ENCODE measurements at places on chromosomes 4 and X.
A peak's percentile ranks its signal among the peaks of the same experiment; 100 is the strongest.

- no peak for DNase-seq
Observed at GRCh38 chr4:76498550-76498949, 63.5 kb downstream of the SHROOM3 start.

DNA sequence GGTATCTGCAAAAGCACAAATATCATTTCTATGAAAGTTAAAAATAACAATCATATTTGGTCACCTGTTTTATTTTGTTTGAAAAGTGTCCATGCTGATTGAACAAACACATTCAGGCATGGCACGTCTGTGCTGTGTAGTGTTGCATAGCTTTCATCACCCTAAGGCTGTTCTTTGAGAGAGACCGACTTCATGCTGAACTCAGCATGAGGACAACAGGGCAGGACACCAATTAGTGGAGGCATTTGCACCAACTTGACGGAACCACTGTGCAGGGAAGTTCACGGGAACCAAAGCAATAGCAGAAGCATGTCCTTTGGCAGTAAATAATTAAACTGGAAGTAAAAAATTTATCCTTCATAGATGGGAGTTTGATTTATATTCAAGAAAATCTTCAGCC is 158.4 kb upstream of the SLC7A11 start:
- DNase-seq = no peak

DNA sequence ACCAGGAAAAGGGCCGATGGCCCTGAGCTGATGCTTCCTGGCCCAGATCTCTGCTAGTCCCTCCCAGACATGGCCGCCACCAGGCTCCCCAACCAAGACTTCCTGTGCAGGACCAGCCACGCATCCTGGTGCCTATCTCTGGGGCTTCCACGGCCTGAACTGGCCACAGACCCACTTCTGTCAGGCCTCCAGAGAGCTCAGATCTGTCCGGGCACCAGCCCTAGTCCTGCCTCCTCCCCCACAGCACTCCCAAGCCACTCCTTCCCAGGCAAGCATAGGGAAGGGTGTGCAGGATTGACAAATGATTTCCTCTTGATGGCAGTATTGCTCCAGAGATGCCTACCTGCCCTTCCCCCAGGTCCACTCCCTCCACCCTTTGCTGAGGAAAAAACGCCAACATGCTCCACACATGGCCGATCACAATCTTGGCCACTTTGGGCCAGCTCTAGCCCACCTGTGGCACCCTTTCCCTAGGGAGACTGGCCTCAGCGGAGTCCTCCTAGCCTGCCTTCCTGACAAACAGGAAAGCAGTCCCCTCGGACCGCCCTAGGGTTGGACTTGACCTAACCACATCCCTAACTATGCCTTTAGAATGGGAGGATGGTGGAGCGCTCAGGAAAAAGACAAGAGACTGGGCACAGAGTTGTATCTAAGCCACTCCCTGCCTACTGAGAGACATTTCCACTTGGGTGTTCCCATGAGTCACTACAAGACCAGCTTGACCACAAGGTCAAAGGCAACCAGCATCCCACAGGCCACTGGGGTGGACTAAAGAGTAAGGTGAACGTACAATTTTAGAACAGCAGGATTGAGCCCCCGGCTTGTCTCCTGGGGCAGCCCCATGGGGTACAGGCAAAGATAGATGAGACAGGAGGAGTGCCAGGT is 277.5 kb upstream of the AGTR2 start:
- DNase-seq = no peak

- peak; percentile 12 for DNase-seq
Observed at GRCh38 chr4:47667552-47667951, 170.3 kb downstream of the CORIN start.

GRCh38 chr4:22780317-22780716 is 87.6 kb downstream of the GBA3 start:
- no peak for DNase-seq

- no peak for DNase-seq
Observed at GRCh38 chr4:18695733-18696527, 674.4 kb upstream of the LCORL start.

DNA sequence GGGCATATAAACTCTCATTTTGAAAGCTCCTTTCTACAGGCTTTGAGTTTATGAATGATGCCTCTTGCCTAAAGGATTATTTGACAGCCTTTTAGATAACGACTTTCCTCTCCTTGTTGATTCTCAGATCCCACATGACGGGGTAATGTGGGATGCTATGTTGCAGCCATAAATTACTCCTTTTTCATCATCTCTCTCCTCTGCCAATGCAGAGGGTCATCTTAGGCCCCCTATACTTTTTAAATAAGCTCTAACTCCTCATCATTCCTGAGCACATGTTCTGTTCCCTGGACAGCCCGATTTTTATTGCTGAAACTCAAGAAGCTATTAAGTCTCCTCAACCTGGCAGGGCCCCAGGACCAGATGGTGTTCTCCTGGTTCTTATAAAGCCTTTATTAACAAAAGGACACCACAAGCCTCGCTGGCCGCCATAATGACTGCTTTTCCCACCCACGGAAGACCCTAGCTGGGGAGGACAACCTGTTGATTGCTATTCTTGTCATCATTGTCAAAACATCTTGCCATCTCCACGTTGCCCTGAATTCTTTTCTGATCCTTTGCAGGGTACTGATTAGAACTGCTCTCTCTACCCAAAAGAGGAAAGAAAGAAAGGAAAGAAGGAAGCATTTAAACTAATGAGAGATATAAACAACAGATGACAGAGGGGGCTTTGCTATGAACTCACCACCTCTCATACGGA is 150.7 kb downstream of the DHX15 start:
- no peak for DNase-seq

DNA sequence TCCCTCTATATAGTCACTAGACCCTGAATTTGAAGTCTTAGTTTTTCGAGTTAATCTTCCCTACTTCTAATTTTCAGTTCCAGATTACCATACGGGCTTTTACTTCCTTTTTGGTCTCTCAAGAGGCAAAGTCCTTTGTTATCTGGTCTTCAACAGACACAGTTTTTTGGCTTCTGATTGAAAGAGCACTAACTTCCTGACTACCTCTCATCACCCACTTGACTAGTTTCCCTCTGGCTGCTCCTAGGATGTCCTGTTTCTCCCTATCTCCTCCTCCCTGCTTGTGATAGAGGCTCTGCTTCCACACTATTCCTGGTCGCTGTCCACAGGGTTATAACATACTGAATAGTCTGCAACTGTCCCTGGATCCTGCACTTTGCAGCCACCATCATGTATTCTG is 16.7 kb upstream of the WDR44 start:
- DNase-seq = no peak

DNA sequence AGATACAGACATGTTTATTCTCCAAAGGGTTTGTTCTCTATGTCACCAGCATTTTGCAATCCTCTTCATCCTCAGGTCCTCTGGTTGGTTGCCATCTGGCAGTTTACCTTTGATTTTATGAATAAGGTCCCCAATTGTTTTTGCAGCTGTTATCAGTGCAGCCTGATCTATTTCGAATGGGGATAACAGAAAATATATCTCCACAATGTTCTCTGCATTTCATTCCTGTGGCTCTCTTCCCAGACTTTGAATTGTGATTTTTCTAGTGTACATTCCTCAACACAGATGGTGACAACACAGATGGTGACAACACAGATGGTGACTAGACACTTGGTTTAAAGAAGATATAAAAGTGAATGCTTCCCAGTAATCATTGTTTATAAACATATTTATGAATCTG is 74.1 kb downstream of the FBXO8 start:
- DNase-seq = no peak

DNA sequence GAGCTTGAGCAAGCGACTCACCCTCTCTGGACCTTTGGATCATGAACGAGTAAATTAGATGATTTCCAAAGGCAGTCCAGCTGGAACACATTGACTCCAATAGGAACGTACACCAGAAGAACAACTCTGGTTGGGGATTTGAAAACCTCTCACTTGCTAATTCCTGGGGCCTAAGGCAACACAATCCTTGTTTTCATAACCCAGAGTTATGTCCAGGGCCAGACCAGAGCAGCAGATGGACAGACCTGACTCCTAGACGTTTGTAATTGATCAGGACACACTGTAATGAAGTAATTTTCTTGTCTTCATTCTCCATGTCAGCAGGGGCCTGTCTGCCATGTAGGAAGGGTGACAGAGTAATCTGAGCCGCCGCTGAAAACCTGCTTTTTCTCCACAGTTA is 283.9 kb downstream of the IDS start:
- DNase-seq = no peak

Measured in fibroblast of skin of right biceps (primary cell).